A549 treated with DMSO at 1 μM for 4 hours (cell line): ENCODE measurements at places on chromosomes 6 and 20. TPM values are rescaled to one million over a fixed set of nuclear protein-coding genes. Genes with fewer than 3 reads are reported as not detected.

ZNF334 gene
- total RNA-seq, result not detected in 5 replicates

SNRPB gene
- 932 to 1,046 TPM (median 968 TPM) in 5 replicates for total RNA-seq

RGS19 gene
- 15.3 to 25.0 TPM (median 23.1 TPM) in 5 replicates for total RNA-seq

DEFB124 gene
- not detected in 5 replicates for total RNA-seq

UNC93A gene
- total RNA-seq, result not detected in 5 replicates

SCRT2 gene
- total RNA-seq, result not detected in 5 replicates

C6orf132 gene
- total RNA-seq, result 1.1 to 1.3 TPM (median 1.3 TPM) in 5 replicates

RIPOR3 gene
- total RNA-seq, result 0.06 TPM in 1 of 5 replicates, not detected in the others

NRSN2 gene
- 55.9 to 68.2 TPM (median 59.5 TPM) in 5 replicates for total RNA-seq

RBM24 gene
- 10.6 to 14.0 TPM (median 12.5 TPM) in 5 replicates for total RNA-seq

OPRL1 gene
- total RNA-seq, result 0.40 to 0.71 TPM (median 0.51 TPM) in 5 replicates

KHDRBS2 gene
- not detected in 5 replicates for total RNA-seq

SDCBP2 gene
- 0.79 to 1.1 TPM (median 0.99 TPM) in 5 replicates for total RNA-seq

CD93 gene
- total RNA-seq, result not detected in 5 replicates

GMPR gene
- 0.30 to 0.59 TPM (median 0.33 TPM) in 5 replicates for total RNA-seq

HTR1B gene
- total RNA-seq, result 0.03 to 0.07 TPM in 2 of 5 replicates, not detected in the others

PI16 gene
- total RNA-seq, result not detected in 5 replicates

COX4I2 gene
- not detected in 5 replicates for total RNA-seq

BEND6 gene
- 0.71 to 1.7 TPM (median 1.3 TPM) in 5 replicates for total RNA-seq

OR2B6 gene
- total RNA-seq, result 0.17 to 0.25 TPM (median 0.17 TPM) in 3 of 5 replicates, not detected in the others

HEY2 gene
- 0.06 to 0.09 TPM (median 0.08 TPM) in 5 replicates for total RNA-seq

FRK gene
- total RNA-seq, result 1.5 to 2.1 TPM (median 1.8 TPM) in 5 replicates
